ENCODE measurements at places on chromosomes 1 and 21.
A peak's percentile ranks its signal among the peaks of the same experiment; 100 is the strongest.

DNA sequence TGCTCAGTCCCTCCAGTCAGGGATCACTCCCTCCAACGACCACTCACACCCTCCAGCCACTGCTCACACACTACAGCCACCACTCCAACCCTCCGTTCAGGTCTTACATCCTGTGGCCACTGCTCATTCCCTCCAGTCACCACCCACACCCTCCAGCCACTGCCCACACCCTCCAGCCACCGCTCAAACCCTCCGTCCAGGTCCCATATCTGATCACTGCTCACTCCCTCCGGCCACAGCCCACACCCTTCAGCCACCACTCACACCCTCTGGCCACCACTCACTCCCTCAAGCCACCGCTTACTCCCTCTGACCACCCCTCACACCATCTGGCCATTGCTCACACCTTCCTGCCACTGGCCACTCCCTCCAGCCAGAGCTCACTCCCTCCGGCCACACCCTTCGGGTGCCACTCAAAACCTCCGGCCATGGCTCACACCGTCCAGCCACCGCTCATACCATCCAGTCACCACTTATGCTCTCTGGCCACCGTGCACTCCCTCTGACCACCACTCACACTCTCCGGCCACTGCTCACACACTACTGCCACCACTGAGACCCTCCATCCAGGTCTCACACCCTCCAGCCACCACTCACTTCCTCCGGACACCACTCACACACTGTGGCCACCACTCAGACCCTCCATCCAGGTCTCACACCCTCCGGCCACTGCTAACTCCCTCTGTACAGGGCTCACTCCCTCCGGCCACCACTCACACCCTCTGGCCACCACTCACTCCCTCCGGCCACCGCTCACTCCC lies 4.7 kb upstream of the TFF1 start:
- no peak for DNase-seq

DNA sequence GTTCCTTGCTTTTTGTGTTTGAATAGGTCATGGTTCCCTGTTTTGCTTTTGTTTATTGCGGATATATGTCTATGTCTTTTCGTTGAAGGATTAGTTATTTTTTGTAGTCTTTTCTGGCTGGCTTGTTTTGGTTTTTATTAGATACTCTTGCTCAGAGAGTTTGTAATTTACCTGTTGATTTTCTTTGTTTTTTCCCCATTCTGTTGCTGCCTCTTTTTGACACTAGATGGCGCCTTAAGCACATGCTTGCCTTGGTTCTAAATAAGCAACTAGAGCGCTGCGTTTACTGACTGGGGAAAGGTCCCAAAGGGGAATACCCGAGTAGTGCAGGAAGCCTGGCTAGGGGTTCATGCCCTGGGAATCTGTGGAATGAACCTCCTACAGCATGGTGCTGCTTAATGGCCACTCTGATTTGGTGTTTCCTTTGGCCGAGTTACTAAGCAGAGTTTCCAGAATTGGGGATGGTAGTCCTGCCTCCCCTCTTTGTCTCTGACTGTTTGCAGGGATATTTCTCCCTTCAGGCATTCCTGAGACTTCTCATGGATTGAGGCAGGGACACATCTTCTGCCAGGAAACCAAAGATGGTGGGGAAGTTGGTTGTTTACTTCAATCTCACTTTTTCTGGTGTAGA lies 143.2 kb downstream of the PTPRU start:
- peak; percentile 18 for DNase-seq

DNA sequence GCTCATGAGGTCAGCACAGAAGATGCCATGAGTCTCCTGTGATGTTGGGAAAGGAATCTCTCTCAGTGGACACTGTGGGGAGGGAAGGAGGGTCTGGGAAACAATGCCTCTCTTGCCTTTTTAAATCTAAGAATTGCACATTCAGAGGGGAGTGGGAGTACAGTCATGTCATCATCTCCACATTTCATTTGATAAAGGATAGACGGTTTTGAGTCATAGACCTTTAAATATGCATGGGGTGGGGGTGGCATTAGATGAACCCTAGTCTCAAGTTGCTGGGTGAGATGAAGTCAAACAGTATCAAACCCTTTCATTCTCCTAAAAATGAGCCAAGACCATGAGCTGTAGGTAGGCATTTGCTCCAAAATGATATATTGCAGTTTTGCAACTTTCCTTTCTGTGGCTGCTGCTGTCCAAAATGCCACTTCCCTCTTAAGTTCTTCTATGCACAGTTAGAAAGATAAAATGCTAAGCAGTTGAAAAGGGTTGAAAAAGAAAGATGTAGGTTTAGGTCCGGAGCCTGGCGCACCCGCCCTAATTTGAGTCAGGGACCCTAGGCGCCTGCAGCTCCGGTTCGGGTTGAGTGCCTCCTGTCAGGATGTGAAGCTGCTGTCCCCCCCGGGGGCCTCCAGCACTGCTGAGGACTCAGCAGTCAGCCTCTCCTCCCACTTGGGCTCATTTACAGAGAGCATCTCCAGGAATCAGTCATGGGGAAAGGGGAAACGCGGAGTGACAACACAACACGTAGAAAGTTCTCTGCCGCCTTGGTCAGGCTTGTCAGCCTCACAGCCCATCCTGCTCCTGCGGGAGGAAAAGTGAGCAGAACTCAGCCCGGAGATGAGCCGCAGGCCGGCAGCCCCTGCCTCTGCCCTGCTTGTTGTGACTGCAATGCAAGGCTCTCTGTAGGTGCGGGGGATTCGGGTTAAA lies 479.3 kb upstream of the RUNX1 start:
- no peak for DNase-seq

GRCh38 chr1:28986306-28986910 lies 72.0 kb downstream of the EPB41 start:
- no peak for DNase-seq

DNA sequence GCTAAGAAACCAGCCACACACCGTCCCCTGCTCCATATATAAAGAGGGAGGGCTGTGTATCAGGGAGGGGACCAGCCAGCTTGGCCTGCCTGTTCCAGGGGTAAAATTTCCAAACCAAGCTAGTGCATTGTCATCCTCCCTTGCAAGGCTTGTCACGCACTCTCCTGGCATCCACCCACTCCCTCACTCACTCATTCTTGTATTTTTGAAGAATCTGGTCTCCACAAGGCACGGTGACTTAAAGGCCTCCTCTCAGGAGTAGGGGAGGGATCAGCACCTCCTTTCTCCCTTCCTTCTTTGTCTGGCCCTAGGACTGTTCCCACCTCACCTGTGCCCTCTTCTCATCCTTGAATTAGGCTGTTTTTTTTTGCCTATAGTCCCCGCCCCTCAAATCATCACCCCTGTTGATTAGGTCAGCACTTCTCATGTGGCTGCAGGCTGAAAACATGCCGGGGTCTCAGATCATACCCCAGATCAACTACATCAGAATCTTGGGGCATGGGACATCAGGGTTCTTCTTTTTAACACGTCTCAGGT lies 5.0 kb downstream of the ABCA4 start:
- DNase-seq, result no peak

GRCh38 chr1:222948079-222948478 lies 133.2 kb downstream of the DISP1 start:
- DNase-seq, result no peak

DNA sequence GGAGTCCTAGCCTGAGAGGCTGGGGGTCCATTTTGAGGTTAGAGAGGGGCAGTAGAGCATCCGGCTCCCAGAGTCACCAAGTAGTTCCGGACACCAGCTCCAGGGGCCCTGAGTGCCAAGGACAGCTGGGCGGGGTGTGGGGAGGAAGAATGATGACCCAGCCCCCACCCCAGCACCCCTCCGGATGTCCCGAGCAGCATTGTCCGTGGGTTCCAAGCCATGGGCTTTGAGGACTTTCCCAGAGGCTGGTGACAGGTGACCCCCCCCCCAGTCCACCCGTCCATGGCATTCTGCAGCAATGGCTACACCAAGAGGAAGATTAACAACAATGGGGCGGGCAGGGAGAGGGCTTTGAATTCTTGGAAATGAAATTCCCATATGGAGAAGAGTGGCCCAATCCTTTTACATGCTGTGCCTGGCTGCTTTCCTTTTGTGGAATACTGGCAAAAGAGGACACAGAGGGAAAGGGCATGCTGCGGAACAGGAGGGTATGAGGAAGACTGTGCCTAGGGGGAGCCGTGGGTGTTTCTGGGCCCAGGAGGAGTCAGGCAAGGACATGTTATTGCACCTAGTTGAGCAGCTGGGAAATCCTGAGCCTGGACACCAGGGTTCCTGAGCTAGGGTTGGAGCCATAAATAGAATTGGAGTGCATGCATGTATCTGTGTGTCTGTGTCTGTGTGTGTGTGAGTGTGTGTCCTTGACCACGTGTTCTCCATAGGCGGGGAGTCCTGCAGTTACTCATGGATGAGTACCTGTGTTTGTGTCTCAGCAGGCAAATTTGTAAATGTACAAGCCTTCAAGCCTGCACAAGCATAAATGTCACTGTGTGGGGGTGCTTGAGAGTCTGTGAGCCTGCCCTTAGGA lies 956 bp downstream of the ATP1A2 start:
- no peak for DNase-seq

- DNase-seq, result no peak
Observed at GRCh38 chr1:200334661-200335256, 75.1 kb downstream of the ZNF281 start.

GRCh38 chr1:65277605-65278347 lies 31.6 kb upstream of the DNAJC6 start:
- DNase-seq, result no peak

GRCh38 chr1:66439031-66439740 lies 94.8 kb upstream of the SGIP1 start:
- no peak for DNase-seq

DNA sequence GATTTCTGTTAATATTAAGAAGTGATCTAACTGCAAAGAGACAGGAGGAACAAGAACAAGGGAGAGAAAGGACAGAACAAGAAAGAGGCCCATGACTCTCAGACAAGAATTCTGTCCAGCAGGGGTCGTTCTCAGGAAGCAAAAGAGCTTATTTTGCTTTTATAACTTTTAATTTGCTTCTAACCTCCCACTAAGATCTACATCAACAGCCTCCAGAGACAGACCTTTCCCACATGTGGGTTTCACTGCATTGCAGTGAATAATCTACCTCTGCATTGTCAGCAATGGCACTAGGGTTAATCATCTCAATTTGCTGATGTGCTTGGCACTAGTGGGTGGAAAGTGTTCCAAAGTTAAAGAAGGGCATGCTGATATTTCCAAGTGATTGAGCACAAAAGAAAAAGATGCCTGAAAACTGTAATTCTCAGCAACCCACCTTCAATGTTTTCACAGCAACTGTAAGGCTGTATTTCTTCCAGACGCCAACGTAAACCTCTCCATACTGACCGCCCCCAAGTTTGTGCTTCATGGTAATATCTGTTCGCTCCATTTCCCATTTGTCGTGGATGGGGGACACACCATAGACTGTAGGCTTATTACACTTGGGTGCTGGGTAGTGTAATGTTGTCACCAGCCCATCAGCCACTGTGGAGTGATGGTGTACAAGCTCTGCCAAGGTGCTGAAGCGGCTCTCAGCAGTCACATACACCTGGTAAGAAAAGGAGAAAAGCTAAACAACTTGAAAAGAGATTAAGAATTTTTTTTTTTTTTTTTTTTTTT lies 39.5 kb downstream of the TOR3A start:
- DNase-seq, result no peak

- no peak for DNase-seq
Observed at GRCh38 chr21:15841856-15842564, 112.2 kb downstream of the USP25 start.

DNA sequence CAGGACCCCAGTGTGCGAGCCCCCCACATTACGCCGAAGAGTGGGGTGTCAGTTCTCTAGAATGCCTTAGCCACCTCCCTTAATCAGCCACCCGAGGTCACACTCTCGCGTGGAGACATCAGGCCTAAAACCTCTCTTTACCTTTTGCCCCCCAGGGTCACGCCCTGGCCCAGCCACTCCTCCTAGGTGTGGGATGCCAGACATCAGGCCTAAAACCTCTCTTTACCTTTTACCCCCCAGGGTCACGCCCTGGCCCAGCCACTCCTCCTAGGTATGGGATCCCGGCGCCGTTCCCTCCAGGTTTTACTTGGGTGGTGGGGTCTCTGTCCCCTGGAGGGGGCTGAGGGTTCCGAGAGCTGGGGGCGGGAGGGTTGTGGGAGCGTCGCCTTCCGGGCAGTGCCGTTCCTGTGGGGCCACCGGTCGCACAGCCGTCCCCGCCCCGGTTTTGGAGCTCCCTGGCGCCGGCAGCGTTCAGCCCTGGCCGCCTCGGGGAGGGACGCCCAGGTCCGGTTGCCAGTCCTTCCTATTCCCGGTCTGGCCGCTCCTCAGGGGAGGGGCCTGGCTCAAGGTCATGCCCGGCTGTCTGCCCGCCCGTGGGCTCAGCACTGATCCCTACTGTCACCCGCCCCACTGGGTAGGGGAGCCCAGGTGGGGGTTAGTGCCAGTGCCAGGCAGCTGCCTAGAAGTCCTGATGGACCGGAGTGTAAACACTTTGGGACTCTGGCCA lies 882 bp downstream of the VPS13D start:
- no peak for DNase-seq

DNA sequence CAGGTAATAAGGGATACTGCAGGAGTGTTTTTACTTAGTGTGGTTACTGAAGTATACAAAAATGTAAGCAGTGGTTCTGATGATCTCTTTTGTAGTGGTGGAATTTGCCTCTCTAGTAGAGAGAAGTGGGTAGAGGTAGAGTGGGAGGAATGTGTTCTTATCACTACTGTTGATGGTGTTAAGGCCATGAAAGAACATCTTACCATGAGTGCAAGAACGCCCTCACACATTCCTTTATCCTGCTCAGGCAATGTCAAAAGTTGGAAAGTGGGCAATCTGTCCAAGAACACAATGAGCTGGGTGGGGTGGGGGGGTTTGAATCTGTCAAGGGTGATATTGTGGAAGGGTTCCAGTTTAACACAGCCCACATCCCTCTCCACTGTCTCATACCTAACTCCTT lies 78.6 kb downstream of the TTLL7 start:
- DNase-seq, result no peak

DNA sequence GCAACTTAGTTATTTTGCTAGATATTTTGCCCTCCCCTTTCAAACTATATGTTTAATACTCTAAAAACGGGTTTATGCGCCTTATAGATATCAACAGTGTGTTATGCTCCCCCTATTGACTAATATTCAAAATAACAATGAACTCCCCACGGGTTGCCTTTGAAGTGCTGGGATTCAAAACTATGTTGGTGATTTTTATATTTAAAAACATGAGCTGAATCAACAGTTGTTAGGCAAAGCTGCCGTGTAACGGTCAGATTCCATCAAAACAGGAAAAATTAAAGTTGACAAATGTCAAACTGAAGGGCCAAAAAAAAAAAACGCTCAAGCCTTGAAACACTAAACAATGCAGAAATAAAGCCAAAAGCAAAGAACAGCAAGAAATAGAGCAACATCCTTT lies 2.5 kb downstream of the TGFBR3 start:
- DNase-seq, result peak; percentile 32

DNA sequence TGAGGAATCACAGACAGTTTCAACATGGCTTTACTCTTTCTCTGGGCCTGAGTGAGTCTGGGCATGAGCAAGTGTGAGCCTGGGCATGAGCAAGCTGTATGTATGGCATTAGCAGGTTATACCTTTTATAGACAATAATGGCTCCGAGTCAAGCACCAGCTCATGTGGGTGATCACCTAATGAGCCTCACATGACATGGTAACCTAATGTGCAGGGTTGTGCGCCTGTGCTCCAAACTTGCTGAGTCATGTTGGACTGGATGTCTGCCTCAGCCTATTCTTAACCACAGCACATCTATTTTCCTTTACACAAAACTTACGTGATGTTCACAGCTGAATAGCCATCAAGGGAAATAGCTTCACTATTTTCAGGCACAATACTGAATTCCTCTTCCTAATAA lies 236.2 kb upstream of the NRIP1 start:
- no peak for DNase-seq

GRCh38 chr1:42931911-42932422 lies 26.7 kb downstream of the SLC2A1 start:
- no peak for DNase-seq

Measured in D721Med (cell line).